Stimulated activated CD8-positive, alpha-beta memory T cell treated with anti-CD3 and anti-CD28 coated beads, Interleukin-7, amount 100 ng/mL, for 48 hours (primary cell): ENCODE measurements at places on chromosomes 12 and 14.

DNA sequence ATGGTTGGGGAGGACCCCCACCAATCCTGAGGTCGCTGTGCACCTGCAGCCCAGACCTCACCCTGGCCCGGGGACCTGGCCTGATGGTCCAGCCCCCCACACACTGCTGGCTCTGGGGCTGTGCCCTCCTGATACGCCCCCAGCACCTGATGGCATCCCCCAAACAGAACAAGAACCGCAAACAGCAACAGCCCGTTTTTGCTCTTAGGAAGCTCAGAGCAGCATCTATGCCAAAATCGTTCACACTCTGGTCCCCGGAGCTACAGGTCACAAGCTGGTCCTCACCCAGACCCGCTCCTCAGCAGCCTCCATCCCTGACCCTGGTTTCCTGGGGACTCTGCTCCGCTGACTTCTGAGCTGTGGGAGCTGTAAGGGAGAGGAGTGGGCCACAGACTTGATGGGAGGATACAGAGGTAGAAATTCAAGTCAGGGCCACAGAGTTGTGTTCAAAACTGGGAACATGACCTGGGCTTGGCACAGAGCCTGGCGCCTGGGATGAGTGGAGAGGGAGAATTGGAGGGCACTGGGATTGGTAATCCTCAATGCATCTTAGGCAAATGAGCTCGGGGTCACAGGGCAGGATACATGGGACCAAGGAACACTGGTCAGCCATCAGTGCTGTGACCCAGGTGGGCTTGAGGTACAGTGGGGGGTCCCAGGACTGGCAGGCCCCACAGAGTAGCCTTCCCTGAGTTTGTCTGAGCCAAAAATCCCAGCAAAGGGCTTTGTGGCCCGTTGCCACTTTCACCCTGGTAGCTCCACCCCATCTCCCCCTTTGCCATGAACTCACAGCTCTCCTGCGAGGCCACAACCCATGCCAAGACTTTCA is 170.9 kb upstream of the RTL1 start:
- DNase-seq = no peak

- DNase-seq = peak; percentile 15
These were observed 76.5 kb upstream of the DHRS4 start for GRCh38 chr14:23877111-23877510.

DNA sequence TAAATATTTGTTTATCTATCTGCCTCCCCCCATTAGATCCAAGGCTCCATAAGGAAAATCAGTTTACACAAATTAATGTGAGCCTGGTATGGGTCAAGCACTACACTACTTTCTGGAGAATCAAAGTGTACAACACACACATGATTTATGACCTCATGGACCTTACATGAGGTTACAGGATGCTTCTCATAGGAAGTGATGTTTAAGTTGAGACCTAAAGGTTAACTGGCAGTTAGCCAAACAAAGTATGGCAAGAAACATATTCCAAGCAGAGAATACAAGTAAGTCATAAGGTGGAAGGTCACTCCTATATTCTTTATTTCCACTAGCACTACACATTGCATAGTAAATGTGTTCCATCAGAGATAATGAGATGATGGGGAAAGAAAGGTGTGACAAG is 39.2 kb downstream of the OSBPL8 start:
- no peak for DNase-seq

- DNase-seq = no peak
These were observed at the start of gene CELA1 for GRCh38 chr12:51346581-51346980. Gene CELA1, minus strand, starts transcription at chr12:51346679. Its CDS starts 41 bp downstream, at chr12:51346638.

GRCh38 chr12:105083031-105083430 is 1.2 kb downstream of the ALDH1L2 start:
- DNase-seq = no peak
